ENCODE measurements at places on chromosomes 11 and 22. TPM values are rescaled to one million over a fixed set of nuclear protein-coding genes. Genes with fewer than 3 reads are reported as not detected.

OR8G1 gene
- polyA plus RNA-seq, result not detected

OVOL1 gene
- polyA plus RNA-seq, result 38.2 TPM

ZNF280B gene
- not detected for polyA plus RNA-seq

LMO2 gene
- 20.7 TPM for polyA plus RNA-seq

NEFH gene
- 0.16 TPM for polyA plus RNA-seq

BTG4 gene
- not detected for polyA plus RNA-seq

RIMBP3B gene
- 0.01 TPM for polyA plus RNA-seq

DEUP1 gene
- not detected for polyA plus RNA-seq

OR2AG1 gene
- polyA plus RNA-seq, result not detected

IL10RA gene
- polyA plus RNA-seq, result 2.0 TPM

KCTD17 gene
- polyA plus RNA-seq, result 6.7 TPM

SAA4 gene
- polyA plus RNA-seq, result not detected

TRAF6 gene
- polyA plus RNA-seq, result 1.9 TPM

SF3A1 gene
- polyA plus RNA-seq, result 23.1 TPM

P4HA3 gene
- 0.04 TPM for polyA plus RNA-seq

CD59 gene
- polyA plus RNA-seq, result 334 TPM

FAM83F gene
- polyA plus RNA-seq, result 8.6 TPM

PATE2 gene
- polyA plus RNA-seq, result not detected

FADS3 gene
- 9.8 TPM for polyA plus RNA-seq

C11orf87 gene
- not detected for polyA plus RNA-seq

DNAJC24 gene
- 2.3 TPM for polyA plus RNA-seq

OR5AR1 gene
- polyA plus RNA-seq, result not detected

TEX54 gene
- polyA plus RNA-seq, result not detected

SERPINH1 gene
- polyA plus RNA-seq, result 20.0 TPM

OR52E8 gene
- polyA plus RNA-seq, result not detected

POU2AF3 gene
- polyA plus RNA-seq, result 3.8 TPM

UEVLD gene
- 4.7 TPM for polyA plus RNA-seq

COX8A gene
- 737 TPM for polyA plus RNA-seq

FAU gene
- 817 TPM for polyA plus RNA-seq

DMC1 gene
- polyA plus RNA-seq, result 1.3 TPM

MMP13 gene
- 0.02 TPM for polyA plus RNA-seq

SCGB2A2 gene
- not detected for polyA plus RNA-seq

KDM4F gene
- polyA plus RNA-seq, result not detected

TP53I11 gene
- 37.2 TPM for polyA plus RNA-seq

ZBTB16 gene
- 9.6 TPM for polyA plus RNA-seq

SEZ6L gene
- 0.04 TPM for polyA plus RNA-seq

YPEL4 gene
- polyA plus RNA-seq, result 0.39 TPM

HIKESHI gene
- 21.7 TPM for polyA plus RNA-seq

SHANK2 gene
- polyA plus RNA-seq, result 0.84 TPM
